ENCODE measurements at places on chromosomes 1 and 21.

GRCh38 chr1:93585059-93585966 is 96.3 kb downstream of the BCAR3 start:
- DNase-seq = no peak

DNA sequence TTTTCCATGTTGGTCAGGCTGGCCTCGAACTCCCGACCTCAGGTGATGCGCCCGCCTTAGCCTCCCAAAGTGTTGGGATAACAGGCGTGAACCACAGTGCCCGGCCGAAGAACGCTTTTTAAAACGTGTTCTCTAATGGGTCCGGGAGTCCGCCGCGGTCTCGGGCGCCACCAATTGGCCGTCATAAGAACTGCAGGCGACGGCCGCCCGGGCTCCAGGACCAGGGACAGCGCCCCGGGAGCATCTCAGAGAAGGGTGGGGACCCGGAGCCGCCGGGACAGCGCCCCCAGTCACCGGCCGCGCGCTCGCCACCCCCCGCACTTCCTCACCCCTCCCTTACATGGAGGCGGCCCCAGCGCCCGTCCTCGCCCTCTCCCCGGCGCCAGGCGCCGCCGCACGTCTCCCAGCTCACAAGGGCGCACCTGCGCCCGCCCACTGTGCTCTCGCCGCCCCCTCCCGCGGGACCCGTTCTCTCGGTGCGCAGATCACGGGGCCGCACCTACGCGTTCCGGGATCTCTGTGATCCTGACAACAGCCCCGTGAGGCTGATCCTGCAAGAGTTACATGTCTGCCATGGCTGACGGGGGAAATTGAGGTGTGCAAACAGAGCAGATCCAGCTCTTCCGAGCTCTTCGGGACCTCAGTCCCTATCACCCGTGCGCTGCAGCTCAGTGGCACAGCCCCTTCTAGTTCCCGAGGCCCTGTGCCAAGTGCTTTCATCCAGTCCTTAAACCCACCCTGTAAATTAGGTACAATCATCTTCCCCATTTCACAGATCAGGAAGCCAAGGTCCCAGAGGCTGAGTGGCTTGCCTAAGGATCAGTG is 9.8 kb downstream of the RAP1GAP start:
- peak; percentile 73 for DNase-seq

GRCh38 chr1:98197356-98197755 is 276.5 kb upstream of the DPYD start:
- no peak for DNase-seq

DNA sequence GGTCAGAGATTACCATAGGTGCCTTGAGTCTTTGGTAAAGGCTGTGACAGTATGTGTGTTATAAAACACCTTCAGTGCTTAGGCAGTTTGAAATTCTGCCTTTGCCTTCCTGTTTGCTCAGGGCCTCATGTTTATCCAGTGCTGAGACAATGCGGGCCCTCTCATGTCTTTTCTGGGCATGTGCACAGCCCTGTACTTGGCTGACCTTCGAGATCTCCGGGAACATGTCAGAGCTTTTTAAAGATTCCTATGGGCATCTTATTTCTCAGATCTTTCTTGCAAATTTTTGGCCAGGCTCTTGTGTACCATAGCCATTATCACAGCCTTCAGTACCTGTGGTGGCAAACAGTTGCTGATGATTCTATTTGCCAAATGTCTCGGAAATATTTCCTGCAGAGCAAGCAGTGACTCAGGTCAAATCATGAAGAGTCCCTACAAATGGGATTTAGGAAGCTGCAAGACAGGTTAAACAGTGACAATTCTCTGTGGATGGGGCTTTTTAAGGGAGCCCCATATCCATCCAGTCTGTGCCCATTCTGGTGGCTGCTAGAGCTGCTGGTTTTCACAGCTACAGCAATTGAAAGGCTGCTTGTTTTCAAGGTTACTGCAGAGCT is 42.1 kb downstream of the HOOK1 start:
- DNase-seq = no peak

DNA sequence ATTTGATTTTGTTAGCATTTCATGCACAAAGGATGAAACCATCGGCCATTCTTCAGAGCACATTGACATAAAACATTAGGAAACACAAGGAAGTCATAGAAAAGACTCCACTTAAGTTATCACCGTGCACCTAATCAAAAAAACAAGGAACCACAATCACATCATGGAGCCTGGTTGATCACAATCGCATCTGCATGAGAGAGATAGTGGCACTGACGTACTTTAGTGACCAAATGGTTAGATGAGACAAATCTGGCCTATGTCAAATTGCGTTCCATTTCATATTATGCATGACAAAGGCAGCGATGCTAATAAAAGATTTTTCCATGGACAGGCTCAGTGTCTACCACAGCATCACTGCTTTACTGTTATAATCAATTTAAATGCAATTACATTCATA is 571.8 kb upstream of the ADGRL2 start:
- no peak for DNase-seq

DNA sequence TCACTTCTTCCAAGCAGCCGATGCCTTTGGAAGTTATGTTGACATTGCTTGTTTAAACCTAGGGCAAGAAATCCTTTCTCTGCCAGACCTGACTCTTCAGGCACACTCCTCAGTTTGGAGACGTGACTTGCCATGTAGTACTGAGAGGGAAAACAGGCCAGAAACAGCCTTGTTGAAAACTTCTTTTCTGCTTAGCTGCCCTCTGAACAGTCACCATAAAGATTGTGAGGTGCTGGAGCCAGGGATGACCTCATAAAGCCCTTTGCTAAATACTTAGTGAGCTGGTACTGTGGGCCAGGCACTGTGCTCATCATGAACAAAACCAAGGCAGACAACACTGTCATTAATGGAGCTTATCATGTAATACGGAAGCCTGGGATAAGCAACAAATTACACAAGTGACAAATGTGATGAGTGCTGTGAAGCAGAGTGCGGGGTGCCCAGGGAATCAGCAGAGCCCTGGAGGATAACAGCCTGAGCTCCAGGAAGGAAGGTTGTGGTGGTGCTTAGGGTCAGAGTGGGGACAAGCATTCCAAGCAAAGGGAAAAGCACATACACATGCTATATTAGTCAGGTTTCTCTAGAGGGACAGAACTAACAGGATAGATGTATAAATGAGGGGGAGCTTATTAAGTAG is 42.4 kb downstream of the MTARC1 start:
- no peak for DNase-seq

GRCh38 chr1:24769656-24770651 is 24.7 kb downstream of the CLIC4 start:
- DNase-seq = no peak

- peak; percentile 34 for DNase-seq
These were observed 6.6 kb upstream of the NUP133 start for GRCh38 chr1:229514578-229515275.

DNA sequence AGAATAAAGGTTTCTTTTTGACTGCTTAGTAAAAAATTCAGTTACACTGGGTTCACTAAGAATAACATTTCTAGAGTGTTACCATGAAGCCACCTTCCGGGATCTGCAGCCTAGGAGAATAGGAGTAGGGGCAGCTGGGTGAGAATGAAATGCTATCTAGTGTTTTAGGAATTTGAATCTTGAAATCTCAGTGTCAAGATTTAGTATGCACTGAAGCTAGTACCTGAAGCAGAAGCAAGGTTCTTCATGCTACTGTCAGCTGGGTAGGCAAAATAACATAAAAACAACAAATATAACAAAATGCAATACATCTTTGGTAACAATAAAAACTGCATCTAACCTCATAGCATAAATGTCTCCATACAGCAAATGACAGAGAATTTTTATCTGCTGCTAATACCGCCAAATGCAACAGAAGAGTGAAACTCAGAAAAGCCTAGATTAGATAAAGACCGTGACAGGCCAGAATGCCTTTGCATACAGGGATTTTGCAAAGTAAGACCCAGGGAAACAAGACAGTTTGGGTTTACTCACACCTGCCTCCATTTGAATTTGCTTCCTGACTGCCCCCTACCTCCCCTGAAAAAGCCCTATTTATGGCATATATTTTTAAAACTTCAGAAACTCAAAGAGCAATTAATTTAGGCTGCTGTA is 58.2 kb downstream of the GADD45A start:
- no peak for DNase-seq

GRCh38 chr1:3035563-3036446 is 14.5 kb downstream of the ACTRT2 start:
- DNase-seq = no peak

- DNase-seq = no peak
These were observed 12.3 kb upstream of the PADI1 start for GRCh38 chr1:17192394-17193221.

- DNase-seq = no peak
These were observed 11.3 kb upstream of the RPL5 start for GRCh38 chr1:92820551-92820950.

DNA sequence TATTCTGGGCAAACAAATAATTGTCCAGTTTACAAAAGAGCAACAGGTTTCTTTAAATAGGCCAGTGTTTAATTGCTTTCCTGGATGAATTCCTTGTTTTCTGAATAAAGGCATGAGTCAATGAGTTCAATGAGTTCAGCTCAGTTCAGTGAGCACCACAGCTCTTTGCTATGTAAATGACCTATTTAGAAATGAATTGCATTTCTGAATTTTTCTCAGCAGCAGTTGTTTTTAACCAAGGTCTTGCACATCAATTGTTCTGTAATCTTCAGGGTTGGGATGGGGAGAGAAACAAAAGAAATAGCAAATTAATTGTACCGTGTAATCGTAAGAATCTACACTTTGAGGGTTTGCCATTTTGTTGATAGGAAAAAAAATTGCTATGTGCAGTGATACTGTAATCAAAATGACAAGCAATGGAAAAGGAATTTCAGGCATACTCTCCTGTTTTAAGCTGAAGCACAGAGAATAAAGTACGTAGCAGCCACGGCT is 45.7 kb downstream of the MIS18A start:
- no peak for DNase-seq

- DNase-seq = no peak
These were observed 186.8 kb upstream of the C1orf174 start for GRCh38 chr1:4086921-4087320.

- no peak for DNase-seq
These were observed 21.4 kb upstream of the SMAP2 start for GRCh38 chr1:40352126-40352525.

DNA sequence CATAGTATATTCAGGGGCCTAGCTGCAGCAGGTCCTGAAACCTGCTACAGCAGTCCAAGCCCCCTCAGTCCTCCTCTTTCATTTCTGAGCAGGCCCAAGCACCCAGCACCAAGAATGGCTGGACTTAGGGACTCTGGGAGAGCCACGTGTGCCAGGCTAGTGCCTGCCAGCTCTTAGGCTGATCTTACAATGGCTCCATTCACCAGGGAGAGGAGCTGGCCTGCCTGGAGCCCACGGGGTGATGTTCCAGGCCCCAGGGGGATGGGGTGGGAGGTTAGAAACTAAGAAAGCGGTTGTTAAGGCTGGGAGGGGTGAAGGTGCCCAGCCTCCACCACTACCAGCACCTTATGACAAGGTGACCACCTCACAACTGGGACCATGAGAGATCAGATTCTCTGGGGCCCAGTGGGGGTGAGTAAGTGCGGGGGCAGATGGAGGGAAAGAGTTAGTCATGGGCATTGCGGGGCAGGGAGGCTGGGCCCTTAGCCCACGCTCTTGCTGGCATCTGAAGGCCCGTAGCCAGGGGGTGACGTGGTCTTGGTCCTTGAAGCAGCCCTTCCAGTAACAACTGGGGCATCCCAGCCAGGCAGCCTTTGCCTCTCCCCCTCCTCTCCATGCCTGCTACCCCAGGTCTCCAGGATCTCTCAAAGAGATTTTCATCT is 30.3 kb upstream of the CLIC4 start:
- no peak for DNase-seq

- DNase-seq = no peak
These were observed 48.9 kb downstream of the SYF2 start for GRCh38 chr1:25183126-25183980.

- DNase-seq = no peak
These were observed 867.4 kb downstream of the KCNT2 start for GRCh38 chr1:195740862-195741261.

DNA sequence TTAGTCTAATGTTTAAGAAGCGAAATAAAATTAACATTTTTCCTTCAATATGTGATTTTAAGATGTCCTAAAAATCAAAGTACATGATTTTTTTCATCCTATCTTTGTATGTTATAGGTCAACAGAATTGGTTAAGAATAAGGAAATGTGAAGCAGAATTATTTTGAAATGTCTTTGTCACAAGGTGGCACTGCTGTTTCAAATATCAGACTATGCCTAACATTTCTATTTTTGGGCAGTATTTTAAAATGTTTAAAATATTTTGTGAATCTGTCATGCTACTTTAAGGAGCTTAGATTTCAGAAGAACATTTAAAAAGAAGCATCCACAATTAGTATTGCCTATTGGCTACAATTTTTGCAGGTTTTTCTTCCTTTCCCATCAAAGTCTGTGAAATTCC is 38.7 kb downstream of the AMY1C start:
- no peak for DNase-seq

- no peak for DNase-seq
These were observed 4.3 kb upstream of the STK40 start for GRCh38 chr1:36389999-36390398.

- DNase-seq = no peak
These were observed 2.9 kb upstream of the LRP8 start for GRCh38 chr1:53330819-53331218.

GRCh38 chr1:157678721-157679120 is 21.8 kb downstream of the FCRL3 start:
- DNase-seq = no peak

DNA sequence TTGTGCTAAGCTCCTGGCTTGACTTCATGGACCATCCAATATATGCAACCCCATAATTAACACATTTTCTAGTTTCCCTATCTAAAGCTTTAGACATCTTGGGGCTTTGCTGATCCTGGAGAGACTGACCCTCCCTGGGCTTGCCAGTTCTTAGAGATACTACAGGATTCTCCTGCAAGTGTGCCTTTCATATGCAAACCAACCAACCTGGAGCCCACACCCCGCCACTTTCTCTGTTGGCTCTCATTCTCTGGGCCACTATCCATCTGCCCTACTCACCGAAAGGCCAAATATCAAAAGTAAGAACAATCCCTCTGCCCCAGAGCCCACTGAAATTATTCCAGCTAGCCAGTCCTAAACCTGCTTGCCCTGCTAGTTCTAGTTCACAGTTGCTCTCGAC is 2.2 kb upstream of the GBP6 start:
- no peak for DNase-seq

DNA sequence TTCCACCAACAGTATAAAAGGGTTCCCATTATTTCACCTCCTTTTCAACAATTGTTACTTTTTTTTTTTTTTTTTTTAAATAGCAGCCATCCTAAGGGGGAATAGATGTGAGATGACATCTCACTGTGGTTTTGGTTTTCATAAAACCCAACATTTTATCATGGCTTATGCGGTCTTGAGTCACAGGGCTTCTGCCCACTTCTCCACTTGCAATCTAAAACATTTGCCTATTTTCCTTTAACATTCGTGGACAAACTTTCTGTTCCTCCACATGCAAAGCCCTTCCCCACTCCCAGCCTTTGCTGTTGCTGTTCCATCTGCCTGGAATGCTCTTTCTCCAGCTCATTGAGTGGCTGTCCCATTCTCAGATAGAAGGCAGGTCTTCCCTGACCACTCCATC is 239.7 kb upstream of the KCNK2 start:
- no peak for DNase-seq

GRCh38 chr1:24939040-24939674 is 9.1 kb upstream of the RUNX3 start:
- DNase-seq = no peak

- no peak for DNase-seq
These were observed 583.4 kb downstream of the DPYD start for GRCh38 chr1:97337250-97338030.

- no peak for DNase-seq
These were observed 13.2 kb downstream of the PSMD4 start for GRCh38 chr1:151267760-151268159.
